ENCODE measurements at places on chromosomes 5 and 9.

- H3K4me3 ChIP-seq, result no peak overlapping the region
- peaks cover 15% of the 10 kb centered on the region for H3K4me1 ChIP-seq
- peaks cover 14% of the 10 kb centered on the region for H3K36me3 ChIP-seq
- no peak overlapping the region for H3K27ac ChIP-seq
- H3K27me3 ChIP-seq, result no peaks in the 10 kb centered on the region
Measured at GRCh38 chr5:138937392-138938387, 62.6 kb upstream of the LRRTM2 start.

GRCh38 chr5:151692312-151692711 is 5.6 kb upstream of the SPARC start:
- peaks cover 8% of the 10 kb centered on the region for H3K4me1 ChIP-seq
- no peaks in the 10 kb centered on the region for H3K27me3 ChIP-seq
- no peak for DNase-seq
- no peak overlapping the region for H3K27ac ChIP-seq
- no peaks in the 10 kb centered on the region for H3K36me3 ChIP-seq

GRCh38 chr5:78501411-78502352 is 141.3 kb downstream of the SCAMP1 start:
- H3K4me3 ChIP-seq, result no peak overlapping the region
- no peak for DNase-seq
- no peaks in the 10 kb centered on the region for H3K36me3 ChIP-seq
- H3K27ac ChIP-seq, result no peak overlapping the region
- peaks cover 3% of the 10 kb centered on the region for H3K4me1 ChIP-seq

- H3K4me3 ChIP-seq, result no peak overlapping the region
- H3K36me3 ChIP-seq, result no peaks in the 10 kb centered on the region
- DNase-seq, result no peak
- H3K4me1 ChIP-seq, result no peaks in the 10 kb centered on the region
- no peaks in the 10 kb centered on the region for H3K27me3 ChIP-seq
- H3K27ac ChIP-seq, result no peak overlapping the region
Measured at GRCh38 chr5:174816858-174817257, 92.5 kb downstream of the MSX2 start.

- H3K4me3 ChIP-seq, result no peak overlapping the region
- DNase-seq, result no peak
- H3K27ac ChIP-seq, result no peak overlapping the region
- H3K27me3 ChIP-seq, result no peaks in the 10 kb centered on the region
- no peaks in the 10 kb centered on the region for H3K4me1 ChIP-seq
- H3K36me3 ChIP-seq, result no peaks in the 10 kb centered on the region
Measured at GRCh38 chr5:98804066-98804465, 30.6 kb downstream of the RGMB start.

- H3K4me3 ChIP-seq, result no peak overlapping the region
- no peak overlapping the region for H3K27ac ChIP-seq
- H3K36me3 ChIP-seq, result no peaks in the 10 kb centered on the region
- no peak for DNase-seq
- H3K27me3 ChIP-seq, result no peaks in the 10 kb centered on the region
Measured at GRCh38 chr5:51201024-51201423, 182.2 kb upstream of the ISL1 start.

Data from H1 (cell line).